ENCODE measurements at places on chromosomes 7 and 10. TPM values are rescaled to one million over a fixed set of nuclear protein-coding genes. Genes with fewer than 3 reads are reported as not detected.

Gene CAPZA2
- total RNA-seq: 98.9 TPM

DNA sequence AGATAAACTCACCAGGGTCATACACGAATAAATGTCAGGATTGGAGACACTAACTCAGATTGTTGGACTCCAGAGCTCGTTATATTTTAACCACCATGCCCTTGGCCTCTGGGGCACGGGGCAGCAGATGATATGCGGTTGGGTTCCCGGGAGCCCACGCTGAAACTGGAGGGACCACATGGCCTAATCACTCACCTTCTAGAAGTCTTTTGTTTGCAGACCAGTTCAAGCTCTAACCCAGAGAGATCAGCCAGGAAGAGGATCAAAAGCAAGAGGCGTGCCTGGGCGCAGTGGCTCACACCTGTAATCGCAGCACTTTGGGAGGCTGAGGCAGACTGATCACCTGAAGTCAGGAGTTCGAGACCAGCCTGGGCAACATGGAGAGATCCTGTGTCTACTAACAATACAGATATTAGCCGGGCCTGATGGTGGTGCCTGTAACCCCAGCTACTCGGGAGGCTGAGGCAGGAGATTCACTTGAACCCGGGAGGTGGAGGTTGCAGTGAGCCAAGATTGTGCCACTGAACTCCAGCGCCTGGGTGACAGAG is 42.6 kb upstream of the ECHDC3 start:
- H3K4me3 ChIP-seq: no peak overlapping the region
- no peak overlapping the region for H3K27ac ChIP-seq
- no peak for DNase-seq
- no peaks in the 10 kb centered on the region for H3K4me1 ChIP-seq

DNA sequence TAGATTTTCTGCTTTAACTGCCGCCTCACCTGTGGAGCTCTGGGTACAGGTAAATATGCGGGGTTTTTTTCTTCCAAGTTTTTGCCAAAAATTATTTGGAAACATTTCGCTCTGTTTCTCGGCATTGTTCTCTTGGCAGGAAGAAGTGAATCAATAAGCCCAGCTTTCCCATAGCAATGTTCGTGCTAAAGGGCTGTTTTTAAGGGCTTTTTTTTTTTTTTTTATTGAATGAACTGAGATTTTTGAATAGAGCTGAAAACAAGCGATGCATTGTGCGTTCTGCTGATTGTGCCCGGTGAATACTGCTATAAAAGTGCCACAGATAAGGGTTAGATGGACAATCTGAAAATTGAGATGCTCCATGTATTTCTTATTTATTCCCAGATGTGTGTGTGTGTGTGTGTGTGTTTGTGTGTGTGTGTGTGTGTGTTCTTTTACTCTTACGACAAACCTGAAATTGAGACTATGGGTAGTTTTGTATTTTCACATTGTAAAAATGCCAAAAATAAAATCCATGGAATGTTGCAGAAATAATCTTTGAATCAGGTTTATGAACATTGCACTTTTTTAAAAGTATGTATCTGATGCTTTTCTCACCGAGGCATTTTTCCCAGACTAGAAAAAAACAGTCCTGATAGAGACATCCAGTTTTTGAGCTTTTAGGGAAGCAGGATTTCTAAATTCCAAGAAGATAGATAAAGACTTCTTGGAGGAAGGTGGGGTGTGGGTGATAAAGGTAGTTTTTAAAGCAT is 30.5 kb downstream of the KIAA1217 start:
- no peaks in the 10 kb centered on the region for H3K36me3 ChIP-seq
- H3K4me1 ChIP-seq: peaks cover 28% of the 10 kb centered on the region
- DNase-seq: no peak

Gene AQP1
- 98.3 TPM for total RNA-seq

GRCh38 chr7:94431619-94432280 is 37.1 kb downstream of the COL1A2 start:
- no peaks in the 10 kb centered on the region for H3K4me1 ChIP-seq
- no peak overlapping the region for H3K27ac ChIP-seq
- H3K27me3 ChIP-seq: no peaks in the 10 kb centered on the region
- no peak overlapping the region for H3K4me3 ChIP-seq

Gene NOD1
- 18.3 TPM for total RNA-seq

DNA sequence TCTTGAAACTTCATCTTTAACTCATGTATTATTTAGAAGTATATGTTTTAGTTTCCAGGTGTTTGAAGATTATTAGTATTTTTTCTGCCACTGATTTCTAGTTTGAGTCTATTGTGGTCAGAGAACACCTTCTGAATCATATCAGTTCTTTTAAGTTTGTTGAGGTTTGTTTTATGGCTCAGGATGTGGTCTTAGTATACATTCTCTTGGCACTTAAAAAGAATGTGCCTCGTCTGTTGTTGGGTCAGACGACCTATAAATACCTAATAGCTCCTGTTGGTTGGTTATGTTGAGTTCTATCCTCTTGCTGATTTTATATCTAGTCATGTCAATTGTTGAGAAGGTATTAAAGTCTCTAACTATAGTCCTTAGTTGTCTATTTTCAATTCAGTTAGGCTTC is 15.9 kb downstream of the TDRD1 start:
- no peaks in the 10 kb centered on the region for H3K4me1 ChIP-seq
- no peak for DNase-seq
- H3K4me3 ChIP-seq: no peak overlapping the region
- no peak overlapping the region for H3K27ac ChIP-seq
- H3K27me3 ChIP-seq: peaks cover 13% of the 10 kb centered on the region

Gene FRMPD2
- not detected for total RNA-seq
